ENCODE measurements at places on chromosomes 7 and 10. TPM values are rescaled to one million over a fixed set of nuclear protein-coding genes. Genes with fewer than 3 reads are reported as not detected.

DNA sequence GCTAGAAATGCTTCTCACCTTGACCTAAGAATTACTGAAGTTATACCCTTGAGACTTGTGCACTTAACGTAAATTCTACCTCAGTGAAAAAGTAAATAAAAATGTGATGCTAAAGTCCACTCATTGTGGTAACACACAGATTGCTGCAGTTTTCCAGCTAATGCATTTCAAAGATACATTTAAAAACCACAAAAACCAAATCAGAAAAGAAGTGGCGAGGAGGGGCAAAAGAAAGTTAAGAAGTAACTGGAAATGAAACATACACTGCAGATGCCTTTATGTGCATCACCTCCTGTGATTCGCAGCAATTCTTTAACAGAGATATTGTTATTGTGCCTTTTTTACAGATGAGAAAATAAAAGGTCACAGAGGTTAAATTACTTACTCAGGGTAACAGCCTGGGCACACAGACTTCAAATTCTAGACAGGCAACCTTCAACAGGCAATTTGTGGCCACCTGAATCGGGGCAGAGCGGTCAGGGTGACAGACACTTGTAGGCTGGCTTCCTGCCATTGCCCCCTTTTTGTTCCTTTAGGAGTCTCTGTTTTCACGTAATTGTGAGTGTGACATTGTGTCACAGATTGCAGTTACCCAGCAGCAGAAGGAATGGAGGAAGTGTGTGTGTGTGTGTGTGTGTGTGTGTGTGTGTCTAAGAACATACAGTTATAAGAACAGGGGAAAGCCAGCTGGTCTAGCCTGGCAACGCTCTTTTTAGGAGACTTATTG, 1.9 kb downstream of the WIPF3 start:
- peaks cover 65% of the 10 kb centered on the region for H3K27me3 ChIP-seq
- no peak overlapping the region for H3K4me3 ChIP-seq
- no peak overlapping the region for H3K27ac ChIP-seq
- H3K4me1 ChIP-seq, result no peaks in the 10 kb centered on the region
- DNase-seq, result no peak

- H3K27ac ChIP-seq, result no peak overlapping the region
- H3K27me3 ChIP-seq, result no peaks in the 10 kb centered on the region
- H3K4me1 ChIP-seq, result peaks cover 30% of the 10 kb centered on the region
- DNase-seq, result no peak
Observed at GRCh38 chr7:30731581-30731980, 20.4 kb upstream of the INMT start.

DNA sequence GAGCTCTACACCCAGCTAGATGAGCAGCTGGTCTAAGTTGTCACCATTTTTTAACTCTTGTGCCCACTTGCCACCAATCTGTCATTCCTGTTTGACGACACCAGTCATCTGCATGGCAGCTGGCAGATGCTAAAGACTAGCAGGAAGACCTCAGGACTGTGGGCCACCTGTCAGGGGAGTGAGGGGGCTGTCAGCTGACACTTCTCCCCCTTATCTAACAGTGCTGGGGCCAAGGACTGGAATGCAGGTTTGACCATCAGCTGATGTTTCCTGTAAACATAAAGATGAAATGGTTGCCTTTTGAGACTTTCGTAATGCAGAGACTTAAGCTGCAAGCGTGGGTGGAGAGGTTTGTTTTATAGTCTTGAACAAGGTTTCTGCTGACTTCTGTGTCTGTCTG, 93.5 kb downstream of the WNT2 start:
- H3K4me1 ChIP-seq, result no peaks in the 10 kb centered on the region
- H3K27me3 ChIP-seq, result no peaks in the 10 kb centered on the region
- H3K27ac ChIP-seq, result no peak overlapping the region
- no peak overlapping the region for H3K4me3 ChIP-seq
- no peak for DNase-seq

GRCh38 chr7:80374321-80374720, 137.5 kb downstream of the GNAT3 start:
- no peak overlapping the region for H3K27ac ChIP-seq
- H3K4me3 ChIP-seq, result no peak overlapping the region
- no peaks in the 10 kb centered on the region for H3K27me3 ChIP-seq

GRCh38 chr10:124464028-124464965, 2.7 kb downstream of the LHPP start:
- H3K27ac ChIP-seq, result peak overlapping the region; percentile 56
- no peak for DNase-seq
- H3K36me3 ChIP-seq, result peaks cover 3% of the 10 kb centered on the region
- H3K4me1 ChIP-seq, result peaks cover 36% of the 10 kb centered on the region
- peaks cover 3% of the 10 kb centered on the region for H3K27me3 ChIP-seq

GRCh38 chr10:112363696-112364688, 9.9 kb upstream of the ACSL5 start:
- no peaks in the 10 kb centered on the region for H3K27me3 ChIP-seq
- H3K4me3 ChIP-seq, result no peak overlapping the region
- no peak overlapping the region for H3K27ac ChIP-seq
- H3K4me1 ChIP-seq, result peaks cover 3% of the 10 kb centered on the region
- H3K36me3 ChIP-seq, result no peaks in the 10 kb centered on the region
- no peak for DNase-seq

GRCh38 chr7:4659551-4660286, 22.4 kb upstream of the FOXK1 start:
- H3K36me3 ChIP-seq, result peaks cover 8% of the 10 kb centered on the region
- peaks cover 6% of the 10 kb centered on the region for H3K4me1 ChIP-seq
- no peak for DNase-seq
- no peak overlapping the region for H3K4me3 ChIP-seq

Gene GDF10
- not detected for total RNA-seq

- H3K4me3 ChIP-seq, result no peak overlapping the region
- H3K36me3 ChIP-seq, result no peaks in the 10 kb centered on the region
- DNase-seq, result no peak
- H3K4me1 ChIP-seq, result peaks cover 16% of the 10 kb centered on the region
- no peak overlapping the region for H3K27ac ChIP-seq
Observed at GRCh38 chr7:77439572-77439971, 23.4 kb upstream of the GSAP start.

DNA sequence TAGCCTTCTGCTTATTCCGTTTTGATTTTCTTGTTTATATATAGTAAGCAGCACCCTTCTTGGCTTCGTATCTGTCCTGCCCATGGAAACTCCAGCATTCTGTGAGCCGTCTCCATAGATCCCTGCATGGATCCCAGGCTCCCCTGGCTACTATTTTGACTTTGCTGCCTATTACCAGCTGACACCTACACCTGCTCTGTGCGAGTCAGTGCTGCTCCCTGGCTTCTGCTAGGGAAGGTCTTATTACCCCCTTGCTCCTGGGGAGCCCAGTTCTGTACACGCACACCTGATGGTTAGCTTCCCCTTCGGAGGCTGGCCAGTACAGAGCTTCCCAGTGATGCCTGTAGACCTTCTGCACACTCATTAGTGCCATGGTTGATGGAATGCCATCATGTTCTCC, 35.4 kb downstream of the NACAD start:
- H3K27me3 ChIP-seq, result no peaks in the 10 kb centered on the region
- H3K4me3 ChIP-seq, result no peak overlapping the region
- H3K4me1 ChIP-seq, result peaks cover 19% of the 10 kb centered on the region
- no peak for DNase-seq
- no peak overlapping the region for H3K27ac ChIP-seq
- peaks cover 80% of the 10 kb centered on the region for H3K36me3 ChIP-seq

DNA sequence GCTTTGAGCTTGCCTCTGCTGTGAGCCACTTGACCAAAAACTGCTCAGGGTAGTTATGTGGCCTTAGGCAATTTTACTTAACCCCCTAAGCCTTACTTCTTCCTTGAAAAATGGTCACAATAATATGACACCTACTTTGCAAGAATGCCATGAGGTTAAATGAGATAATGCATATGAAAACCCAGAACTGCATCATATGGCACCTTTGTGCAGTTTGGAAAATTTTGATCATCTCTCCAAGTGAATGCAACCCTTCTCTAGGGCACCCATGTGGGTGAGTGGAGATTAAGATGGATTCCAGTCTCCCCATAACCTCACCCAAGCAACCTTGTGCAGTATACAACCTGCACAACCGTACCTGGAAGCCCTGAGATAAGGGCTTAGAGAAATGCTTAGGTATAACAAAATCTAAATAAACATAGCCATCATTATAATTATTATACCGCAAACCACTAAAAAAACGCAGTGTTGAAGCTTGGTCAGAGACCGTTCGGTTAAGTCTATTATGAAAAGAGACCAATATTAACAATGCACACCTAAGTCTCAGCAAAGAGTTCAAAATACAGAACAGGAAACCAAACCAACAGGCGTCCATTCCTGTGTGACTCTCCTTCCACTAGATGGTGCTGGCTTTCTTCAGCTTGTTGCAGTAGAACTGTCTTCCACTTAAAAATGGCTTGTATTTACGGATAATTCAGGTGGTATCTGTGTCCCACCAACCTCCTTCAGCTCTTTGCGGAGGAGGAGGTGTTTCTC, 21.0 kb upstream of the ASB15 start:
- H3K27ac ChIP-seq, result no peak overlapping the region
- no peak for DNase-seq
- peaks cover 16% of the 10 kb centered on the region for H3K27me3 ChIP-seq
- no peak overlapping the region for H3K4me3 ChIP-seq
- no peaks in the 10 kb centered on the region for H3K4me1 ChIP-seq

- peaks cover 27% of the 10 kb centered on the region for H3K4me1 ChIP-seq
- peak overlapping the region; percentile 69 for H3K4me3 ChIP-seq
- peaks cover 56% of the 10 kb centered on the region for H3K27me3 ChIP-seq
Observed at GRCh38 chr10:75400163-75400770, 1.3 kb downstream of the ZNF503 start.

Gene NUTM2A
- 0.73 TPM for total RNA-seq

GRCh38 chr7:116593359-116594075, 68.7 kb downstream of the CAV1 start:
- H3K4me1 ChIP-seq, result peaks cover 14% of the 10 kb centered on the region
- peaks cover 38% of the 10 kb centered on the region for H3K27me3 ChIP-seq
- no peak overlapping the region for H3K4me3 ChIP-seq
- no peaks in the 10 kb centered on the region for H3K36me3 ChIP-seq
- no peak for DNase-seq

DNA sequence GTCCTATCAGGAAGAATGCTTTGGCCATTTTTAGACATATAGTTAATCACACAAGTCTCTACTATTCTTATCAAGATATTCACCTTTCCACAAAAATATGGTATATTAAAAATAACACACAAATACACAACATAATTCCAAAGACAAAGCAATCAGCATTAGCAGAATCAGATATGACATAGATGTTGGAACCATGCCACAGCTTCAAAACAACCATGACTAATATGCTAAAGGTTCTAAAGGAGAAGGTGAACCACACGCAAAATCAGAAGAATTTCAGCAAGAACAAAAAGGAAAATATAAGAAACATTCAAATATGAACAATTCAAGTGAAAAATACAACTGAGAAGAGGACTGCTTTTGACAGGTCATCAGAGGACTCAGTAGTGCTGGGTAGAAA, 670.2 kb upstream of the SORCS1 start:
- H3K4me3 ChIP-seq, result no peak overlapping the region
- no peaks in the 10 kb centered on the region for H3K27me3 ChIP-seq
- H3K4me1 ChIP-seq, result no peaks in the 10 kb centered on the region
- no peak overlapping the region for H3K27ac ChIP-seq

DNA sequence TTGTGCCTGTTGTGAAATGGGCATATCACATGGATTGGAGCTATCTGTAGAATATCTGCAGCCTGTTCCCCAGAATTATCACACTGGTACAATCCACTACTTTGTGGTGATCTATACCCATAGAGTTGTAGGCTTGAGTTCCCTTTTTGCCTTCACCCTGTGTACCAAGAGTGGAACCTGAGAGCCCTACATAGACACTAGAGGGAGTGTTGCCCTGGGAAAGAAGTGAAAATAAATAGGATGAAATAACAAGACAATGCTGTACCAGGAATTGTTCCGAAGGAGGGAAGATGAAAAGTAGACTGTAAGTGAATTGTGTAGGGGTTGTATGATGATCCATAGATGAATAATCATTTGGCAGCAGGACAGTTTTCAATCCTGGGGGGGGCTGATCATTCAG, 9.0 kb downstream of the SORCS3 start:
- no peaks in the 10 kb centered on the region for H3K4me1 ChIP-seq
- H3K27ac ChIP-seq, result no peak overlapping the region
- no peaks in the 10 kb centered on the region for H3K36me3 ChIP-seq
- peaks cover 21% of the 10 kb centered on the region for H3K27me3 ChIP-seq
- DNase-seq, result no peak

DNA sequence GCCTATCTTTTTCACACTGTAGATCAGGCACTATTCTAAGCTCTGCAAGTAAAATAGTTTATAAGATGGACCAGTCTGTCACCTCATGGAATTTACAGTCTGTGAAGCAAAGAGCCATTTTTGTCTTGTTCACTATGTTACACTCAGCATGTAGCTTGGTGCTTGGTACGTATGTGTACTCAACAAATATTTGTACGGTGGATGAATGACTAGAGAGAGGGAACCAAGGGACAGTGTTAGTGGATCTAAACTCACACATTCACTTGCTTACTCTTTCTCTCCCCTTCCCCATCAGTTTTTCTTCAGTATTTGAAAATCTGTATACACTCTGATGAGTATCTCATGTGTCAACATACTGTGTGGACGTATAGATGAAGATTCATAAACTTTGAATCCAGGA, 45.9 kb downstream of the PTF1A start:
- no peaks in the 10 kb centered on the region for H3K4me1 ChIP-seq
- no peaks in the 10 kb centered on the region for H3K36me3 ChIP-seq
- no peak overlapping the region for H3K27ac ChIP-seq
- no peak for DNase-seq

Gene GIMAP5
- 84.3 TPM for total RNA-seq

Gene PLAC9
- total RNA-seq, result not detected

DNA sequence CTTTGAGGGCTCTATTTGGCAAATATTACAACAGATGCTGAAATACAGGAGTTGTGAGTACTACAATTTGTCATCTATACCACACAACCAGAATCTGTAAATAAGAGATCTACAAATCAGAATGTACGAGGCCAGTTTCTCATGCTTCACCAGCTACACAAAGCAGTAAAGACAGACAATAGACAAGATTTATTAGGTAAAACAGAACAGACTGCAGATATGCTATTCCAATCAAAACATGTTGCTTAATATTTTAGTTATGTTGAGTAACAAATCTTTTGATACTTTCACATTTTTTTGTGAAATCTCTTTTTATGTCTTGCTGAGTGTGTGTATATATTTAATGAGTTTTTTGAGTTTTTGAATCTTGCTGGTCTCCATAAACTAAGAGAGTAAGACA, 109.1 kb downstream of the CHCHD3 start:
- H3K36me3 ChIP-seq, result peaks cover 16% of the 10 kb centered on the region
- H3K27me3 ChIP-seq, result no peaks in the 10 kb centered on the region
- no peak overlapping the region for H3K27ac ChIP-seq
- no peak for DNase-seq
- H3K4me3 ChIP-seq, result no peak overlapping the region

- no peak for DNase-seq
- H3K36me3 ChIP-seq, result no peaks in the 10 kb centered on the region
- no peaks in the 10 kb centered on the region for H3K4me1 ChIP-seq
- no peak overlapping the region for H3K27ac ChIP-seq
- H3K27me3 ChIP-seq, result no peaks in the 10 kb centered on the region
Observed at GRCh38 chr7:125316466-125316865, 386.8 kb upstream of the POT1 start.

DNA sequence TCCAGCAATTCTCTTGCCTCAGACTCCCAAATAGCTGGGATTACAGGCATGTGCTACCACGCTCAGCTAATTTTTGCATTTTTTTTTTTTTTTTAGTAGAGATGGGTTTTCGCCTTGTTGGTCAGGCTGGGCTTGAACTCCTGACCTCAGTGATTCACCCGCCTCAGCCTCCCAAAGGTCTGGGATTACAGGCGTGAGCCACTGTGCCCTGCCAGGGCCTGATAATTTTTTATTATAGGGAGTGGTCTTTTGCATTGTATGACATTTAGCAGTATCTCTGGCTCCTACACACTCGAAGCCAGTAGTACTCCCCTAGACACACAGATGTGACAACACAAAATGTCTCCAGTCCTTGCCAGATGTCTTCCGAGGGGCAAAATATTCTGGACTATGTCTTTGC, 124.0 kb downstream of the DKK1 start:
- H3K36me3 ChIP-seq, result no peaks in the 10 kb centered on the region
- DNase-seq, result no peak
- no peaks in the 10 kb centered on the region for H3K27me3 ChIP-seq

Data from activated CD4-positive, alpha-beta memory T cell treated with anti-CD3 and anti-CD28 coated beads, Interleukin-2, amount 10 ng/mL, durations not matched to agents 7 days and 5 days (primary cell).